ENCODE measurements at places on chromosomes 3 and 15.
A peak's percentile ranks its signal among the peaks of the same experiment; 100 is the strongest.

DNA sequence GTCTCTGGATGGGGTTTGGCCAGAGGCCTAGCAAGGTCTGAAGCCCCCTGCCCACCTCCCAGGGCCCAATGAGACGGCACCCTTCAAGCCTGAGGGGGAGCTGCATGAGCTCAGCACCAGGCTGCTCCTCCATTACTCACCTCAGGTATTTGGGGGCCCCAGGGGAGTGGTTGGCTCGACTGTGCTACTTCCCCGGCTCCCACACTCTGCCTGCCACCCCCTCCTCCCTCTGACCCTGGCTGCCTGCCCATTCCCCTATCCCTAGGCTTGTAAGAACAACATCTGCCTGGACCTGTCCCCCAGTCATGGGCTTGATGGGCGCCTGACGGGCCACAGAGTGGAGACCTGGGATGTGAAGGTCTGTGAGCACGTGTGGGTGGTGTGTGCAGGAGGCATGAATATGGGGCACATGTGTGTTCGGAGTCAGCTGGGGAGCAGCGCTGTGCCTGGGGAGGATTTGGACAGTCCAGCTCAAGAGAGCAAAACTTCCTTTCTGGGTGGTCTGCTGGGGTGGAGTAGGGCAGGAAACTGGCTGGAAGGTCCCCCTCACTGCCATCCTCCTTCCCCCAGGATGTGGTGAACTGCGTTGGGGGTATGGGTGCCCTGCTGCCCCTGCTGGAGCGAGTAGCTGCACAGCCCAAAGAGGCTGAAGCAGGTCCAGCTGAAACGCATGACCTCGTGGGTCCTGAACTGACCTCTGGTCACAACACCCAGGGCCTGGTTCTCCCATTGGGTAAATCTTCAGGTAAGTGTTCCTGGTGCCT is 17.4 kb downstream of the NBEAL2 start:
- no peak for DNase-seq

DNA sequence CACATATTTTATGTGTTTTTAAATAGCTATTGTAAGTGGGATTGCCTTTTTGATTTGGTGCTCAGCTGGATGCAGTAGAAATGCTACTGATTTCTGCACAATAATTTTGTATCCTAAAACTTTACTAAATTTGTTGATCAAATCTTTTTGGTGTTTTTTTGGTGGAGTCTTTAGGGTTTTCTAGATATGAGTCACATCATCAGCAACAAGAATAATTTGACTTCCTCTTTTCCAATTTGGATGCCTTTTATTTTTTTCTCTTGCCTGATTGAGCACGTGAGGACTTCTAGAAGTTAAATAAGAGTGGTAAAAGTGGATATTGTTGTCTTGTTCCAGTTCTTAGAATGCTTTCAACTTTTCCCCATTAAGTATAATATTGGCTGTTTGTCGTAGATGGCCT is 51.3 kb downstream of the TLNRD1 start:
- DNase-seq: no peak

DNA sequence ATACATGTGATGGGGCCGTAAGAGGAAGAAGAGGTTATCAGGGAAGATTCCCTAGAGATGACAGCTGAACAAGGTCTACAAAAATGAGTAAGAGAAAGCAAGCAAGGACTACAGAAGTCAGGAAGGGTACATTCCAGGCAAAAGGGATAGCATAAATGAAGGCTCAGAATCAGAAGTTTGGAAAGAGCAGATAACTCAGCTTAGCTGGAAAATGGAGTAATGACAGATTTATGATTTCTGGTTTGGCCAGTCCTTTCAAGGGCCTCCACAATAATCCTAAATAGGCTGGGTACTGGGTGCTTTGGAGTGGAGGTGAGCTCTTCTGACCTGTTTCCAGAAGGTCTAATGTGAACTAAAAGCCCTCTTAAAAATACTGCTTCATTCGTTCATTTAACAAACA is 110.7 kb downstream of the MYO5A start:
- DNase-seq: no peak

GRCh38 chr3:37162501-37163245 is 11.7 kb downstream of the LRRFIP2 start:
- DNase-seq: peak; percentile 40

GRCh38 chr3:66554178-66554577 is 53.4 kb upstream of the LRIG1 start:
- no peak for DNase-seq

DNA sequence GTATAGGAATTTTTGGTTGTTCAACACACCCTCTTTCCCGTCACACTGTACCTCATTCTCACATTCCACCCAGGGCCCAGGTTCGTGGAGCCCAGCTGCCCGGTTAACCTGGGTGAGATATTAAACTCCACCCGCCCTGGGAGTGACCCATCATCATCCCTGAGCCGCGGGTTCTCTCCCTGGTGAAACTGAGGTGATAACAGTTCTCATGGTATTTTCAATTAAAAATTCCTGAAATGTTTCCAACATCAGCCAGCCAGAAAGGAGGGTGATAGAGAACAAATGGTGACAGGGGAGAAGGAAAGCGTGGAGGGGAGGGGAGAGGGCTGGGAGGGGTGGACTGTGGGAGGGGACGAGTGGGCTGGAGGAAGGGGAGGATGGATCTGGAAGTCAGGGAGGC is 148.8 kb downstream of the ALDH1A2 start:
- DNase-seq: no peak

All from AG08395 (cell line).